ENCODE measurements at places on chromosomes 2 and 18.

DNA sequence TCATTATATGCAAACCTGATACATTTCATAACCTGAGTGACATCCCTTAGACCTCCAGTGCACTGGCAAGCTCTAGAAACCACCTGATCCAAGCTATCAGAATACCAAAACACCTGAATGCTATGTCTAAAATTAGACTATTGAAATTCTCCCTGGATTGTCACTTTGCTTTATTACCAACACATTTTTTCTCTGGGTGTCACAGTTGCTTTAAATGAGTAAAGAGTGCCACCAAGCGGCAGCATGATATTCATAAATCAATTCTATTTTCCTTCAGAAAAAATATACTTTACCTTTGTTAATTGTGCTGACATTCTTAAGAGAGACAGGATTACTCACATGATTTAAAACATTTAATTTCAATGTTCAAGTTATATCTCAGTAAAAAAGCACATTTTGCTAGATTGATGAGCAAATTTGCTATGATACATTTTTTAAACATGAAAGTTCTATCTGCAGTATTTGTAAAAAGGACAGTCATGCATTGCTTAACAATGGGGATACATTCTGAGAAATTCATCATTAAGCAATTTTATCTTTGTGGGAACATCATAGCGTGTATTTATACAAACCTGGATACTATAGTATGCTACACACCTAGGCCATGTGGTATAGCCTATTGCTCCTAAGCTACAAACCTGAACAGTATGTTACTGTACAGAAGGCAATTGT is 338.4 kb upstream of the SLC39A10 start:
- peak; percentile 50 for DNase-seq

DNA sequence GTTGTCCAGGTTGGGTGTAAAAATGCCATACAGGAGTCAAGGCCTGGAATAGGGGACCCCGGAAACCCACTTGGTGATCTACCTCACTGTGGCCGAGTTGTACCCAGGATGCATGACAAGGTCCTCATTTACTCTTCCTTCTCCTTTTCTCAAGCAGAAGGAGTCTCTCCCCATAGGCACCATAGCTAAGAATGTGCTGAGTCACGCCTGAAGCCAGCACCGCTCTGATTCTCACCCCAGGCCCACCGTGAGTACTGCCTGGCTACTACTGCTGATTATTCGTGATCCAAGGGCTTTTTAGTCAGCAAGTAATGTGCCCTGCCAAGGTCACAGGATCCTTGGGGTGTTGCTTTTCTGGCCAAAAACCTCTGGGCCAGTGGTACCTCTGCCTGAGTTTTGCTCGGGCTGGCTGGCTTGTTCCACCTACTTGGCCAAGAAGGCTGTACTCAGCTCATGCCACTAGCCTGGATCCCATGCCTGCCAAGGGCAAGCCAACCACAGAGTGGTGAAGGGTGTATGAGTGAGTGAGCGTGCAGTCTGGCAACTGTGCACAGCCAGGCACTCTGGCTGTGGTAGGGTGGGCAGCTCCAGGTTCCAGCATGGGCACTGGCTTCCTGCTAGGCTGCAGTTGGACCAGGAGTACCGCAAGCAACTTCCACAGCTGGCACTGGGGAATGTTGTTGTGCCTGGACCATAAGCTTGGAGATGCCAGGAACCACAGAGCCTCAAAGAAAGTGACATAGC is 650.1 kb upstream of the VRK2 start:
- no peak for DNase-seq

GRCh38 chr2:5094192-5094591 is 598.0 kb upstream of the SOX11 start:
- DNase-seq: no peak

DNA sequence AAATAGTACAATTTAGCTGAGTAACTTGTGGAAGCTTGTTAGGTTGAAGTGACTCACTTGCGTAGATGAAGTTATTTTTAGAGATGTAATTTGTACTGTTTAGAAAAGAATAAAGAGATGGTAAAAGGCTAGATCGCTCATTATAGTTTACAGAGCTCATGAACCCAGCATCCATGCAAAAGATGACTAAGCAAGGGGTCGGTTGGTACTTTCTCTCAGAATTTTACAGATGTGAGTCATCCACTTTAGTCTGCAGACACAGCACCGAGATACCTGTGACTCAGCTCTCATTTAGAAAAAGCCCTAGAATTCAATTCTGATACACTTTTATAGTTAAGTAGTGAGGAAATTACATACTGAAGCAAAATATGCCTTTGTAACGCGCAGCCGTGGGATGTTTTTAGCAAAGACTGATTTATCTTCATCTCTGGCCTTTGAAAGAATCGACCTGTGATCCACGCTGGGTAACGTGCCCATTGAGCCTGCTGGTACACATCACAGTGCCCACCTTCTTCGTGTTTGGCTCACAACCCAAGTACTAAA is 116.5 kb upstream of the FOSL2 start:
- peak; percentile 21 for DNase-seq

- no peak for DNase-seq
Observed at GRCh38 chr18:14908541-14908940, 160.6 kb downstream of the ANKRD30B start.

GRCh38 chr2:191127235-191127634 is 23.6 kb downstream of the STAT4 start:
- DNase-seq: no peak

GRCh38 chr2:32947076-32947483 is 327 bp downstream of the LTBP1 start:
- no peak for DNase-seq

DNA sequence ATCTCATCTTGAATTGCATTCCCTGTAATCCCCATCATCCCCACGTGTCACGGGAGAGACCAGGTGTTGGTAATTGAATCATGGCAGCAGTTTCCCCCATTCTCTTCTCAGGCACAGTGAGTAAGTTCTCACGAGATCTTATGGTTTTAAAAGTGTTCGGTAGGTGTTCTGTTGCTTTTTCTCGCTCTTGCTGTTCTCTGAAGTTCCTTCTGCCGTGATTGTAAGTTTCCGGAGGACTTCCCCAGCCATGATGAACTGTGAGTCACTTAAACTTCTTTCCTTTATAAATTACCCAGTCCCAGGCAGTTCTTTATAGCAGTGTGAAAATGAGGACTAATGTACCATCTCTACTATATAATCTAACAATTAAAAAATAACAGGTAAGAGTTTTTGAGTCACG is 409.9 kb upstream of the NRXN1 start:
- DNase-seq: no peak

- peak; percentile 39 for DNase-seq
Observed at GRCh38 chr2:231682603-231683291, 25.6 kb upstream of the PTMA start.

DNA sequence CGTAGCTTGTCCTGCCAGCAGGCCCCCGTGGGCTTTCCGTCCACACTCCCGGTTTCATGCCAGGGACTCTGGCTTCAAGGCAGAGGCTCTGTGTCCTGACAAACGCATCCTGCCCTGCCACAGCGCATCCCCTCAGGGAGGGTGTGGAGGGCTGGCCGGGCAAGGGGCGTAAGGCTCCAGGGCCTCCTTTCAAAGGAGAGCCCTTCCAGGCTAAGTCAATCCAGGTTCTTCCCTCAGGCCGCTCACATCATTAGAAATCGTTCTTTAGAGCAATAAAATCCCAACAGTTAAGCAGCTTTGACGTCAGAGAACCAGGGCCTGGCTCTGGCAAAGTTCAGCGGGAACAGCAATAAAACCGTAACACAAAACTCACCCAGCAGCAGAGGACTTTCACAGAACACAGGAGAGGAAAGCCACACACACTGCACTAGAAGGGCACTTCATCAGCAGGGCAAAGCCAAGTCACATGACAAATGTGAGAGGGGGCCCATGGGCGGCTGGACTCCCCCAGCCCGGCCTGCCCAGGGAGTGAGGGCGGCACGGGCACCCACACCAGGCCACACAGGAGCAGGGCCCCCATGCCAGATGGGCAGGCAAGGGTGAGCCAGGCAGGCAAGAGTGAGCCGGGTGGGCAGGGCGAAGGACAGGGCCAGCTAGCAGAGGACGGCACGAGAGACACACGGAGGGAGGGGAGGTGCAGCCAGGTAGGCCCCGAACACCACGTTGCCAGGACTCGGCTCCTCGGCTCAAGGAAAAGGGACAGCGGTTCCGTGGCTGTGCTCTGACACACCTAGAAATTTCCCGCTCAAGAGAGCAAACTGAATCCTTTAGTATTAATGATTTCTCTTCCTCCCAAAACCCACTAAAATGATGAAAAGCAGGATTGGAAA is 52.0 kb downstream of the HDAC4 start:
- no peak for DNase-seq

GRCh38 chr2:231188506-231189170 is 9.8 kb upstream of the ARMC9 start:
- DNase-seq: no peak

DNA sequence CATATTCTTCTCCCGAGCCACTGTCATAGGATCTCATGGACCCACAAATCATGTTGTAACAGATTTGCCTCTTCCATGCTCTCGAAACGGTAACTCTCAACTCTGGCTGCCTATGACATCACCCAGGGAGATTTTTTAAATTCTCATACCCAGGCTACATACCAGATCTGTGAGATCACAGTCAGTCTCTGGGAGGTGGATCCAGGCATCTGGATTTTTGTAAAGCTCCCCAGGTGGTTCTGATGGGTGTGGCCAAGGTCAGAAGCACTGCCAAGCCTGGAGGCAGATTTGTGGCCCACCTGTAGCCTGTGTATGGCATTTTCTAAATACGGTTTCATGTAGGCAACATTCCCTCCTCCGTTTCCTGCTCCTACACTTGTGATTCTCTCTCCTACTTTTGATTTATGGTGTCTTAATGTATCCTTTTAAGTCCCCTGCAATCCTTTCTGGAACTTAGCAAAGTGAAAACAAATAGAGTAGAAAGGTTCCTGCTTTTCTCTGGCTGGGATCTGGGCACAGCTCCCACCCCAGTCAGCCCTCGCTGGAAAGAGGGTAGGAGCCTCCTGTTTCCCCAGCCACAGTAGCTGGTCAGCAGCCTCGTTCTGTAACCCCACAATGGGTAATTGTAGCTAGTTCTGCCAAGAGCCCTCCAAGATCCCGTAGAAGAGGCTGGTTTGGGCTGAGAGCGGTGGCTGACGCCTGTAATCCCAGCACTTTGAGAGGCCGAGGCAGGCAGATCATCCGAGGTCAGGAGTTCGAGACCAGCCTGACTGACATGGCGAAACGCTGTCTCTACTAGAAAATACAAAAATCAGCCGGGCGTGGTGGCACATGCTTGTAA is 96.2 kb downstream of the KLHL29 start:
- DNase-seq: no peak

GRCh38 chr2:216863946-216864345 is 4.1 kb upstream of the TNP1 start:
- DNase-seq: no peak

Data from SHP77 treated with DMSO at 0.1 percent for 48 hours (cell line).